ENCODE measurements at places on chromosomes 12 and 14.
A peak's percentile ranks its signal among the peaks of the same experiment; 100 is the strongest.

GRCh38 chr14:53741479-53742232 is 215.0 kb downstream of the BMP4 start:
- DNase-seq, result no peak

DNA sequence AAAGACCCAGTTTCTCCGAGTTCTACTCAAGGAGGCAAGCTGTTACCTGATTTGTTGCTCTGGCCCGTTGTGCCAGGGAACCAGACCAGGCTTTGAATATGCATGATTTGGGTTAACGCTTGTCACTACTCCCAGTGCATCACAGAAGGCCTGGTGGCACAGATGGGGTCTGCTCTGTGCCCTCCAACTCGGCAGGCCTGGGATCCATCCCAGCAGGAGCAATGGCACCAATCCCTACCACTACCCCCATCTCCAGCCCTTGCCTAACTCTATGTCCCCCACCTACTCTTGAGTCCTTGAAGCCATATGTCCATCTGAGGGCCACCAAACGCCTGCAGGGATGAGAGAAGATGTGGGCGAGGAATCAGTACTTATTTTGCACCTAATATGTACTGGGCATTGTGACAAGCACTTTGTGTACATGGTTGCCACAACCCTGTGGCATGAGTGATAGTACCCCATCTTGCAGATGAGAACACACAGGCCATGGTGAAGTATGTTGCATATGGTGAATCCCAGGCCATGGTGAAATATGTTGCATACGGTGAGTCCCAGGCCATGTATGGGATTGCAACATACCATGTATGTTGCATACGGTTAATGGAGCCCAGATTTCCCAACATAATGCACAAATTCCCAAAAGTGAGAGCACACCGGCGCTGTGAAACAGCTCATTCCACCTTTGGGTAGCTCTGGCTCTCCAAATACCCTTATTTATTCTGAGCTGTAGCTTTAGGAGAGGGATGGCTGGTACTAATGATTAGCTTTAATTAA is 102.7 kb downstream of the NTF3 start:
- DNase-seq, result no peak

DNA sequence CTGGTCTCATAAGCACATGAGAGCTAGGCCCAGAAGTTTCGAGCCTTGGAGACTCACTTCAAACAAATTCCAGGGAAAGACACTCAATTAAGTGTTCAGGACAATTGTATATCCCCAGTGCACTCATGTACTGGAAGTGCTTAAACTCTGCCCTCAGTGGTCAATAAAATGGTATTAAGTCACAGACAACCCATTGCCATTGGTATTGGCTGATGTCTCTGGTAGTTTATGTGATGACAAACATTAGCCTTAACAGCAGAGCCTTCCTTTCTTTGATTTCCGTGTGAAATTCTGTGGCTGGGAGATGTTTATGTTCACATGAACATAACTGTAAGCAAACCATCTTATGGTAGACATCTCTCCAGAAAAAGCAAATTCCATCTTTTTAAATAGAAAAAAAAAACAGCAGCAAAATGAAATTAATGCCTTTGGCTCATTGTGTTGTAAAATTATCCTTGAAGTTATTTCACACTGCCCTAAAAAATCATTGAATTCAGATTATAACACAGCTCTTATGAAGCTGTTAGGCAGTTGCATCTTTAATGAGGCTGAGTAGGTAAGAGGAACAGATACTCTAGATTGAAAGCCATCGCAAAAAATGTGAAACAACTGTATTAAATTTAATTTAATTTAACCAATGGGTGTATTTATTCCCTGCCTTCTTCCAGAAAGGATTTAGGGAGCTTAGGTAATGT is 216.2 kb upstream of the PLEKHG7 start:
- DNase-seq, result no peak

GRCh38 chr12:123232472-123232806 is 502 bp downstream of the MPHOSPH9 start:
- DNase-seq, result no peak

- no peak for DNase-seq
Measured at GRCh38 chr12:20282401-20282800, 85.9 kb upstream of the PDE3A start.

GRCh38 chr14:51498411-51499227 is 153.1 kb upstream of the FRMD6 start:
- no peak for DNase-seq

DNA sequence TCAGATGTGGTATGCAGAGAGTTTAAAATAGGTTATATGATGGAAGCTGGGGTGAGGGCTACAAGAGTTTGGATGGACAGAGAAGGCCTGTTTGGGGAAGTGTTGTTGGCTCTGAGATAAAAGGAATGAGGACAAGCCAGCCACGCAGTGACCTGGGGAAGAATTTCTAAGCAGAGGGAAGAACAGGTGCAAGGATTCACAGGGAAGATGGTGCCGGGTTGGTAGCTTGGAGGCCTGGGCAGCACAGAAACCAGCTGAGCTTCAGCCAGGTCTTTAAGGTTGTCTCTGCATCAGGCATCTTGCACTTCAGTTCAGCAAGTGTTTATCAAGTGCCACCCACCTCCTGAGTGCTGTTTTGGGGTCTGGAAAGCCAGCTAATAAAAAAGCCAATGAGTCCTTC is 1163.7 kb downstream of the AACS start:
- no peak for DNase-seq

DNA sequence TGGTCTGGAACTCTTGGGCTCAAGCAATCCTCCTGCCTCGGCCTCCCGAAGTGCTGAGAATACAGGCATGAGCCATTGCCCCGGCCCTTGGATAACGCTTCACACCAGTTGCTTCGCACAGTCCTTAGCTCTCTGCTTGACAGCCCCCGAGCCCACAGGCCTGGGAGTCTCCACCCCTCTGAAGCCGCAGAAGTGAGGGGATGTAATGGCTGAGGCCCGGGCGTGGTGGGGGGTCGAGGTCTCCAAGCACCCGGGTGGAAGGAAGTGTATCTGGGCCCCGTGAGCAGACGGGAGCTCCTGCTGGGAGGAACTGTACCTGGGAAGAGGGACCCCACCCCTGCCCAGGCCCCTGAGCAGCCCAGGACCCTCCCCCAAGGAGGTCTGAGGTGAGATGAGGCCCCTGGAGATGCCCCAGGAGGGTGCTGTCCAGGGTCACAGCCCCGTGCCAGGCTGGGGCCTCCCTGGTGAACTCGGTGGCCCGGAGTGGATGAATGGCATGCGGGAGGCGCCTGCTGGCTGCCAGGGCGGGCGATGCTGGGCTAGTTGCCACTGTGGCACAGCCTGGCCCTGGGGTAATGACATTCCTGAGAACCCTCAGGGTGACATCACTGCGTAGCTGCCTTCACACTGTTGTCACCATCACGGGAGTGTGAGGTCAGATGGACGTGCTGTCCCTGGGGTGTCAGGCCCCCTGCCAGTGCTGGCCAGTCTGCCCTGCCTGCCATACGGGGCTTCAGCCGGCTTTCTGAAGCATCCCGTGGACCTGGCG is 48.9 kb downstream of the KIF26A start:
- no peak for DNase-seq

DNA sequence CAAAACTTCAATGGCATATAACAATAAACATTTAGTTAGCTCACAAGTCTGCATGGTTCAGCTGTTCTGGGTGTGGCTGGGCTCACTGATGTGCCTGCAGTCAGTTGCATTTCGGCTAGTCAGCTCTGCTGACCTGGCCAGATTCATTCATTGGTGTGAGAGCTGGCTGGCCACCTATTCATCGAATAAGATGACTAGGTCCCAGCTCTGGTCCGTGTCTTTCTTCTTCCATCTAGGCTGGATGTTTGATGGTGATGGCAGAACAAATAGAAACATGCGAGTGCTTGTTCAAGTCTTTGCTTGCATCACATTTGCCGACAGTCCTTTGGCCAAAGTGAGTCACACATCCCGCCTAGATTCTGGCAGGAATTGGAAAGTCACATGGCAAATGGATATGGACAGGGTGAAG is 203.3 kb upstream of the CRY1 start:
- no peak for DNase-seq

- DNase-seq, result no peak
Measured at GRCh38 chr12:110105986-110106385, 18.2 kb upstream of the IFT81 start.

DNA sequence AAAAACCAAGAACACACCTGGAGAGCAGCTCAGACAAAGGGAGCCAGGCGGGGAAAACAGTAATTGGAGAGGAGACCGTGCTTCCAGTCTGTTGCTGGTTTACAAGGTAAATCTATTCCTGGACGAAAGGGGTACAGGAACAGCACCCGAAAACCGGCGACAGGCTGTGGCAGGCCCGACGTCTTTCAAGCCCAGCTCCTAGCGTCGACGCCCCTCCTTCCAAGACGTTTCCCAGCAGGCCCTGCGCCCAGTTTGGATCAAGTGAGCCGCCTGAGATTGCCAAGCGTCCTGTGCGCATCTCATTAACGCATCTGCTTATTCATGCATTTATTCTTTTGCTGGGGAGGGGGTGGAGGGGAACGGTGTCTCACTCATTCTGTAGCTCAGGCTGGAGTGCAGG is 1.4 kb downstream of the C12orf56 start:
- no peak for DNase-seq

- no peak for DNase-seq
Measured at GRCh38 chr14:70665448-70666360, 24.0 kb downstream of the TTC9 start.

DNA sequence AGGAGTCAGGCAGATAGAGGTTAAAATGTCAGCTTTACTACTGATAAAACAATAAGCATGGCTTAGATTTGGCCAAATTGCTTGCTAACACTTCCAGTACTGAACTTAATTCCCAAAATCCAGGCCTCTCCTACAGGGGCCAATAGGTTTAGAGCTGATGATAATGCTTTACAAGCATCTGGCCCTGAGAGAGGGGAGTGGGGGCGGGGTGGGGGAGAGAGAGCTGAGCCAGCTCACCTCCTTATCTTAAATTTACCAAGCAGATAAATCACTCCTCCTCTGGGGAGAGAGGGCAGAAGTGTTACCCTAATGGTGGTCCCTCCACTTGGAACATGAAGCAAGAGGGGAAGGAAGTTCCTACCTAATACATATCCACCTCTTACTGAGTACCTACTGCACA is 182.2 kb upstream of the CRY1 start:
- no peak for DNase-seq

DNA sequence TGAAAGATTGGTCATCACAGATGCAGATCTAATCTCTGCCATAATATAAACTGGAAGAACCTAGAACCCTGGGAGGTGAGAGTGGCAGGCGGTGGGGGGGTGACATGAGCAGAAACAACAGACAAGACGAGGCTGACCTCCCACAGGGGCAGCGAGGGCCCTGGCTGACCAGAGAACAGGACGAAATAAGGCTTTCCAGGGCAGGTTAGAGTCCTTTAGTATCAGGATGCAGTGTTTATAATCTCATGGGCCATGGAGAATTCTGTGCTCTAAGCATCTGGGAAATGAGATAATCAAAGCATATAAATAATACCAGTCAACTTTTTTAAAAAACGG is 102.7 kb upstream of the BCL2L14 start:
- DNase-seq, result no peak

DNA sequence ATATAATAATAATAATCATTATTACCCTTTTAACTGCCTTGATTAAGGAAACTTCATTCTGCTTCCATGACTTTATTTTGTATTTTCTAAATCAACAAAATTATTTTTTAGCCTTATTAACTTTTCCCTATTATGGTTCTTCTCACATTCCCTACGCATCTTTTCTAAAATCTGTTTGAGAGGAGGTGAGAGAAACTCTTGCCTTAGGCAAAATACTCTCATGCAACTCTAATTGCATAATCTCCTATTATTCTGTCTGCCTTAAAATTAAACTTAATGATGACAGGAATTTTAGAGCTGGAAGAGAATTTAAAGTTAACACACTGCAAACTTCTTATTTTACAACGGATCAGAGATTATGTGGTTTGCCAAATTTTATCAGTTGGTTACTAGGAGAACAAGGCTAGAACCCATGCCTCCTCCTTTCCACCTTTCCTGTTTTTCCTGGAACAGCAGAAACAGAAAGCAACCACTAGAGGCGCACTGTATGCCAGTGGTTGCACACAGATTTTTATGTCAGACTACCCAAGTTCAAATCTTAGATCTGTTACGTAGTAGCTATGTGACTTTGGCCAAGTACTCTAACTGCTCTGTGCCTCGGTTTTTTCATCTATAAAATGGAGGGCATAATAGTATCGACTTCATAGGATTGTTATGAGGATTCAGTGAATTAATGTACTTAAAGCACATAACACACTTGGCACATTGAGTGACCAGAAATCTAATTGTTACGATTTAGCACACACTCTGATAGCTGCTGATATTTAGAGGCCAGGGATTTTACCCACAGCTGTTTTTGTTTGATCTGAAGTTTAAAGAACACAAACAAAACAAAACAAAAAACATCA is 4.3 kb upstream of the BRMS1L start:
- DNase-seq, result peak; percentile 31

- DNase-seq, result no peak
Measured at GRCh38 chr14:39628087-39628486, 195.9 kb upstream of the FBXO33 start.

- DNase-seq, result no peak
Measured at GRCh38 chr12:42798811-42799438, 209.4 kb upstream of the PRICKLE1 start.

GRCh38 chr12:109433618-109434017 is 43.5 kb downstream of the KCTD10 start:
- no peak for DNase-seq

- DNase-seq, result no peak
Measured at GRCh38 chr12:111261911-111262676, 106.8 kb downstream of the PHETA1 start.
